Mesothelial cell of epicardium (in vitro differentiated cells): ENCODE measurements at places on chromosomes 2 and 18. TPM values are rescaled to one million over a fixed set of nuclear protein-coding genes. Genes with fewer than 3 reads are reported as not detected.

The ERFE gene
- total RNA-seq: 0.50 to 0.85 TPM (median 0.66 TPM) in 3 replicates

The CNDP1 gene
- 0.40 to 0.75 TPM (median 0.41 TPM) in 3 replicates for total RNA-seq

The DSEL gene
- total RNA-seq: 6.3 to 6.5 TPM (median 6.4 TPM) in 3 replicates

DNA sequence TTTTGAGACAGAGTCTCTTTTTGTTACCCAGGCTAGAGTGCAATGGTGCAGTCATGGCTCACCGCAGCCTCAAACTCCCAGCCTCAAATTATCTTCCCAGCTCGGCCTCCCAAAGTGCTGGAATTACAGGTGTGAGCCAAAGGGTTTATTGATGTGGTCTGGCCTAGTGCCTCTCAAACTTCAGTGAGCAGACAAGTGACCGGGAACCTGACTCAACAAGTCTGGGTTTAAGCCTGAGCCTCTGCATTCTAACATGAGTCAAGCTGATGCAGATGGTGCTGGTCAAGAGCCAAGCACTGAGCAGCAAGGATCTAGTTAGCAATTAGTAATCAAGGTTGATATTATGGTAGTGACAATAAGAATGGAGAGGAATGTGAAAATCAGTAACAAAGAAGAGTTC is 21.3 kb downstream of the CDK15 start:
- no peak overlapping the region for H3K4me3 ChIP-seq
- no peak for DNase-seq
- H3K36me3 ChIP-seq: peaks cover 3% of the 10 kb centered on the region
- peaks cover 1% of the 10 kb centered on the region for H3K4me1 ChIP-seq
- H3K27me3 ChIP-seq: no peaks in the 10 kb centered on the region

DNA sequence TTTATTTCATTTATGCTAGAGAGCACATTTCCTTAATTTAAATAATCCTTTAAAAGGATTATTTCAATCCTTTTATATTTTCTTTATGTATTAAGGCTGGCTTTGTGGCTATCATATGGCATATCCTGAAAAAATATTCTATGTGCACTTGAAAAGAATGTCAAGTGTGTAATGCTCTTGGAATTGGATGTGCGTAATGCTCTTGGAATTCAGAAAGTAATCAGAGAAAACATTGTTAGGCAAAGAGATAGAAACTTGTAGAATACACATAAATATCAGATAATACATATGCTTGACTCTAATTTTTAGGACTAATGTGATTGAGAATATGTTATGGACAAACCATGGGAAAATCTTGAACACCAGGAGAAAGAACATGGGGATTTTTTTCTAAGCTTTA is 197.5 kb upstream of the COL3A1 start:
- H3K36me3 ChIP-seq: peaks cover 6% of the 10 kb centered on the region
- no peaks in the 10 kb centered on the region for H3K27me3 ChIP-seq
- no peak overlapping the region for H3K4me3 ChIP-seq
- no peak for DNase-seq
- peak overlapping the region; percentile 22 for H3K27ac ChIP-seq

DNA sequence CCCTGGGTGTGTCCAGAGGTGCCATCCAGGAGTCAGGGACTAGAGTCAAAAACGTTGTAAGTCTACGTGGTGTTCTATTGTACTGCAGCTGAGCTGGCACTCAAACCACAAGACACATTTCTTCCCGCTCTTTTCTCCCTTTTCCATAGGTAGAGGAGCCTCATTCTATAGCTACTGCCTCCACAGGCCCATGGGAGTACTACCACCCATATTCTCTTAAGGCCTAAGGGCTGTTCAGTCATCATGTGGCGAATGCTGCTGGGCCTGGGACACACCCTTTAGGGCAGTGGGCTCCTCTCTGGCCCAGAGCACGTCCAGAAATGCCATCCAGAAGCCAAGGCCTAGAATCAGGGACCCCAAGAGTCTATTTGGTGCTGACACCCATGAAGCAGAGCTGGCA is 1271.7 kb downstream of the CNTNAP5 start:
- peaks cover 8% of the 10 kb centered on the region for H3K4me1 ChIP-seq
- H3K4me3 ChIP-seq: no peak overlapping the region
- DNase-seq: no peak
- H3K27me3 ChIP-seq: peaks cover 4% of the 10 kb centered on the region
- no peaks in the 10 kb centered on the region for H3K36me3 ChIP-seq

GRCh38 chr18:2337552-2338141 is 233.7 kb downstream of the METTL4 start:
- H3K4me1 ChIP-seq: peaks cover 1% of the 10 kb centered on the region
- no peaks in the 10 kb centered on the region for H3K36me3 ChIP-seq
- H3K27me3 ChIP-seq: peaks cover 6% of the 10 kb centered on the region
- H3K27ac ChIP-seq: no peak overlapping the region
